Neural crest cell (in vitro differentiated cells): ENCODE measurements at places on chromosomes 11 and 22.

DNA sequence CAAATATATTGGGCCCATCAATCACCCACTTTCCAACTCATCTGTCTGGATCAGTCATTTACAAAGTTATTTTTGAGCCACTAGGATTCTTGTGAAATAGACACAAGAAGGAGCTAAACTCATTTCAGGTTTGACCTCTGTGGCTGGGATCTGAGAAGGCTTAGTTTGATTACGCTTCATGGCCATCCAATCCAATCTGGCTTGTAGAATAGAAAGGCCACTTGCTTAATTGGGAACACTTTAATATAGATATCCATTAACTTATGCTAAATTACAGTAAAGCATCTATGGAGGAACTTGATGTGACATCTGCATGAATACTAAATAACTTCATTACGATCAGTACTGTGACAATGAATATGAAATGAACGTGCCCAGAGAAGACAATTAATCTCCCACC, 284.2 kb downstream of the ST3GAL4 start:
- DNase-seq = no peak

GRCh38 chr11:58433638-58434203, 5.8 kb upstream of the OR5B2 start:
- DNase-seq = no peak

DNA sequence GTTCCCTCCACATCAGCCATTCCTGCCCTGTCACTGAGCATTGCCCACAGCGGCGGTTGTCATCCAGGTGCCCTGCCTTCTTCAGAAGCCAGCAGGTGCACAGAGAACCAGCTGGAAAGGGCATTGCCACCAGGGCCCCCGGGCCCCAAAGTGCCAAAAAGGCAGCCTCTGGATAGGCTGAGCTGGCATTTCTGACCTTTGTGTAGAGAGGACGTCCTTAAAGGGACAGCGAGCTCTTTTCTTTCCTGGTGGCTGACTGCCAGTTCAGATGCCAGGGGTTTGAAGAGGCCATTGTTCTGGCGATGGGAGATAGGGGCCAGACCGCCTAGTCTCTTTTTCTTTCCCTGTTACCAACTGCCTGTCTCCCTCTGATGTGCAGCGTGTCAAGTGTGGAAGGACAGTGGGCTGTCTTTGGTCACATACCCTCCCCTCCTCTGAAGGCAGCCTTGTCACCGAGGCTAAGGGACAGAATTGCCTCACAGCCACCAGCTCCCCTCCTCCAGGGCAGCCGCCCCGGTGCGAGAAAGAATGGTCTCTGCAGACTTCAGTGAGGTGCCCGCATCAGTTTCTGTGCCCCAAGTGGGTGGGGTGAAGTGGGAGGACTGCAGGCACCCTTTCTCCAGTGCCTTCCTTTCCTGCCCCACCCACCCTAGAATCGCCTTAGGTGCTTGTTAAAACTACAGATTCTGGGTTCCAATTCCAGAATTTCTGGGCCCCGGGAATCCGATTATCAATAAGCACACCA, 109.6 kb downstream of the SCN3B start:
- no peak for DNase-seq

- DNase-seq = no peak
Observed at GRCh38 chr11:28346721-28347120, 238.5 kb downstream of the METTL15 start.

DNA sequence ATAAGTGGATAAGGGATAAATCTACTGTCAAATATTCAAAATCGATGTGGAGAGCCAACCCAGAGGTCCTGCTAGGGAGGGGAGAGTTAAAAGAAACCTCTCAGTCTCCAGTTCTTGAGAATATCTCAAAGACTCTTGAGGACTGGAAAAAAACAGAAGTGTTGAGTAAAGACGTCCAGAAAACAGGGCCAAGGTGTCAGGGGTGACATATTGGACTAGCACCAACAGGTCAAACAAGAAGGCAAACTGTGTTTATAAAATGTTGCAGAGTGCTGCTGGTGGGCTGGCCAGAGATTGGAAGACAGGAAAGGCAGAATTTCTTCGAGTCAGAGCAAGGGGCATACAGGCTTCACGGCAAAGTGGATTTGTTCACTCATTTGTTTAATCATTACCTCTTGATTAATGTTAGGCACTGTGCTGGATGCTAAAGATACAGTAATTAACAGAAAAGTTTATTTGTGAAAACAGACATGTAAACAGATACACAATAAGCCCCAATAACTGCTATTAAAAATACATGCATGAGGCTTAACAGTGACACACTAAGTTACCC, 33.7 kb upstream of the SMPD1 start:
- no peak for DNase-seq

GRCh38 chr11:550746-551085, 9.8 kb downstream of the LMNTD2 start:
- no peak for DNase-seq

DNA sequence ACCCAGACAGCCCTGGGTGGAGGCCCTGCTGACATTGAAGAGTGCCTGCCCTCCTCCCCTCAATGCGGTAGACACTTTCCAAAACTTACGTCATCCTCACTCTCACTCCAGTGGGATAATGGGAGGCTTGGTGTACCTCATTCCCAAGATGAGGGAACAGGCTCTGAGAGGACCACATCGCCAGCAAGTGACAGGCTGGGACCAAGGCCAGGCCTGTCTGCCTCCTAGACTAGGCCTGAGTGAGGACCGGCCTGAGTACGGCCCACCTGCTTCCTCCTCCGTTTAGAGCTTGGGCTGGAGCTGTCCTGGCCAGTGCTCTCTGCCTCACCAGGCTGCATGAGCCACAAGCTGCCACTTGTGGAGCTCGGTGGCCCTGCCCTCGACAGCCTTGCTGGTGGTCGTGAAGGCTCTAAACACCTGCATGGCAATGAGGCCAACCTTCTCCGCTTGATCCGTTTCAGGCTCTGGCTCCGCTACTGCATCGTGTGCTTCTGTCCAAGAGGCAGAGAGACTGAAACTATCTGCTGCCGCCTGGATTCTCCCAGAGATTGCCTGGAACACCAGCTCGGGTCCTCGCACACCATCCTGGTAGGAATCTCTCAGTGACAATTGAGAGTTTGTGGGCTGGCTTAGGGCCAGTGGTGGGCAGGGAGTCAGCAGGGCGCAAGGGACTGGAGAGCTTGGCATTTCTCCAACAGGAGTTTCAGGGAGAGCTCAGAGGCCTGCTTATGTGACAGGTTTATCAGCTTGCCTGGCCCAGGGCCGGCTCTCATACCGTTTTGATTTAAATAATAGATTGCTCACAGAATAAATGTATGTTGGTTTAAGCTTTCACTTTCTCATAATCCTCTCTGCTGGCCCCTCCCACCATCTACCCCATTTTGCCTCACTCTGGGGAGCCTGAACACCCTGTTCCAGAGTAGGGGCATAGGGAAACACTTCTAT, 9.4 kb downstream of the LRRC75B start:
- DNase-seq = no peak

DNA sequence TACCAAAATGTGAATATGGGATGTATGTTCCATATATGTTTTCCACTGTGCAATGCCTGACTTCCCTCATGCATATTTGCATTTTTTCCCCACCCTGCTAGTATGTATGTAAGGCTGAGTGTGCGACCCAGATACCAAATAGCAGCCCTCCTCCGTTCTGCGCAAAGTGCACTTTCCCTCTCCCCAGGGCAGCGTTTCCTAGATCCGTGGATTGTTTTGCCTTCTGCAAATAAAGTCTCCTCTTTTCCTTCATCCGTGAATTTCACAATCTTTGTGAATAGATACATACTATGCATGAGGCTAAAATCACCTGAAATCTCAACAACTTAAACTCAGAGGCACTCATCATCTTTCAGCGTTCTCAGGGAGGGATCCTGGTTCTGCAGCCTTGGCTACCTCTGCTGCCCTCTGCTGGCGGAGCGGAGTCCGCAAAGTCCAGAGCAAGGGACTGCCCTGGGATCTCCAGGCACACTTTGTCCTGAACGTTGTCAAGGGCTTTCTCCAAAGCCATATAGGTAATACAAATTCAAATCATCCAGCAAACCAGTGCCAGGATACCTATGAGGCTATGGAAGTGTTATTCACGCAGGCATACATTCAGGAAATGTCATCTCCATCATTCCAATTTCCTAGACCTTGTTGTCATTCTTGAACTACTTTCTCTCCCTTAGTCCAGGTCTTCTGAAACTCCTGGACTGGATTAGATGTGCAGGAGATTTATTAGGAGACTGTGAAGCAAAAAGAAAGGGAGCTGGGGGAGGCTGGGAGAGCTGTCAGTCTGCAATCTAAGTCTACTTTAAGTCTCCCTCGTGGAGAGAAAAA, 53.1 kb downstream of the CNTF start:
- peak; percentile 75 for DNase-seq

DNA sequence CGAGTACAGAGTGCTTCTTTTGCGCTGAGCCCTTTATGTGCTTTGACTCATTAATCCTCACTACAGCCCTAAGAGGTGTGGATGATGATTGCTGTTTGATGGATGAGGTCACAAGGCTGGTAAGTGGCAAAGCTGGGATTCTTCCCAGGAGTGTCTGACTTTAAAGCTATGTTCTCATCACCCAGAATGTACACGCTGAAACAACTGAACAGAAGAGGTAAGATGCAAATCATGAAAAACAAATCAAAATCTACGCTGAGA, 37.7 kb upstream of the CREB3L1 start:
- no peak for DNase-seq

DNA sequence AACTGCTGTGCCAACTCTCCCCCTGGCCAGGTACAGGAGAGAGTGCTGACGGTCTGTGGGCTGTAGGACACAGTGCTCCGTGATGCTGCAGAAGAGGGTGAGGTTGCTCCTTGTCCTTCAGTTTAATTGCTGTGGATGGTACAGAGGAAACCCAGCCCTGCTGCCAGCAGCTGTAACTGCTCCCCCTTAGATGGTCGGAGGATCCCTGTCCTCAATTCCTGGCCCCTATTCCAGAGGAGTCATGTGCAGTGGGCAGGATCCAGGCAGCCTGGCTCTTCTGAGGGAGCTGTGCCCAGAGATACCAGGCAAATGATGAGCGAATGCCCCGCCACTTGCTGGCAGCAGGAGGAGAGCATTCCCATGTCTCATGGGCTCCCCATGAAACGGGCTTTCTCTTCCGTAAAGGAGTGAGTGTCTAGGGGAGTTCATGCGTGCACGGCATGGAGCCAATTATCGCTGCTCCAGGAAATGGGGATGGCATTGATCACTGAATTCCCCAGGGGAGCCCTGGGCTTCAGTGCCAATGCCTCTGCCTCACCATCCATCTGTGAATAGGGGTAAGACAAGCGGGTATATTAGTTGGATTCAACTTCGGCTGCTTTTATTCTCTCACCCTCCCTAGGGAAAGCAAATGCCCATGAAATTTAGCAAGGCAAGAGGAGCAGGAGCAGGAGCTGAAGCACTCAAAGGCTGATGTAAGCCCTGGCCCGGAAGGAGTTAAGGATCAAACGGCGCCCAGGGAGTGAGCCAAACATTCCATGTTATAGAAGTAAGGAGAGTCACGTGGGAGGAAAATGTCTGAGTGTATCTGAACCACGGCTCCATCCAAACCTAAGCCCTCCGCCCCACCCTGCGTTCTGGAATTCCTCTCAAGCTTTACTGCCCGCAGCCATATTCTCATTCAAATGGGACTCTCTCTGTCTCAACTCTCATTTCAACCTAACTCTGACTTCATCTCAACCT, 51.0 kb upstream of the CSNK2A3 start:
- no peak for DNase-seq

- no peak for DNase-seq
Observed at GRCh38 chr22:22032906-22033802, 50.6 kb upstream of the TOP3B start.

DNA sequence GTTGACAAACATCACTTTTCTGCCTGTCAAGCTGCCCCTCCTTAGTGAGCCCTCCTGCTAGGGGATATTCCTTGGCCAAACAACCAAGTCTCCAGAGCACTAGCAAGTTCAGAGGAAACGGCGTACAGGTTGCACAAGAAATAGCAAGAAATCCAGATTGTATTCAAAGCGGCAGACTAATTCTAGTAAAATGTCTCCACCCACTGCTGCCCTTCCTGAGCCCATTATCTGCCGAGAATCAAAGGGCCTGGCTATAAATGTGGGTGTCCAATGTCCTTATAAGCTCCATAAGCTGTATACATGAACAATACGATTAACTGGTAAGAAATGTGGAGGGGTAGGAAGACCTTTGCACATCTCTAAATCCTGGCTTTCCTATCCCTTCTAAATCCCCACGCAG, 44.0 kb upstream of the AKIP1 start:
- no peak for DNase-seq

GRCh38 chr11:9905501-9905951, 241.6 kb downstream of the SWAP70 start:
- no peak for DNase-seq

GRCh38 chr11:96648991-96649390, 259.2 kb downstream of the JRKL start:
- no peak for DNase-seq

DNA sequence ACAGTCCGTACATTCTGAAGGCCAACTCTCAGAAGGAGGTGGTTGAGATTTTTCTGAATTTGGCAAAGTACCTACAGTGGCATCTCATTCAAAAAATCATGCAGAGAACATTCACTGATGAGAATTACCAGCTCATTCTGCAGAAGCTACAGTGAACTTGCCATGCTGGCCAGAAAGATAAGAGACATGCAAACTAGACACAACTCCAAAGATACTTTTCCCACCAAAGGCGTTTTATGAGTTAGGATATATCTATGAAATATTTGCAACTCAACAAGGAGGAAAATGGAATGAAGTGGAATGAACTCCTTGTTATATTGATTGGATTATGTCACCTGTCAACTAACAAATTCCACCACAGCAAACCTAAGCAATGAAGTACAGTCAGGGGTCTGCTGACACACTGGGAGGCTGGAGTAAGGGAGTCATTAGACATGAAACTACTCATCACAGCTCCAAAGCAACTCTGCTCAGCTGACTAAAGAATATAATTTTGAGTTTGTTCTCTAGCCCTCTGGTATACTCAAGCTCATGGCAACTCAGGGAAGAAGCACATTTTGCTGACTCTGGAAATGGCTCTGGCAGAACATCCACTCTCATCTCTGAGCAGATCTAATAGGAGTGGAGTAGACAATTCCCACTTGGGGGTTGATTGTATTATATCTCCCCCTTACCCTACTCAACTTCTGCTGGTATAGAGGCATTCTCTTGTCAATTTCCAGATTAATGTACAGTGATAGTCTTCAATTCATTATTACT, 22.9 kb downstream of the MAML2 start:
- no peak for DNase-seq

- DNase-seq = no peak
Observed at GRCh38 chr11:31656051-31656450, 146.5 kb downstream of the ELP4 start.
